ENCODE measurements at places on chromosomes 2 and 18.

GRCh38 chr2:221372159-221372884, 199.8 kb downstream of the EPHA4 start:
- DNase-seq: no peak

- DNase-seq: no peak
Observed at GRCh38 chr2:203987959-203988358, 51.4 kb downstream of the ICOS start.

DNA sequence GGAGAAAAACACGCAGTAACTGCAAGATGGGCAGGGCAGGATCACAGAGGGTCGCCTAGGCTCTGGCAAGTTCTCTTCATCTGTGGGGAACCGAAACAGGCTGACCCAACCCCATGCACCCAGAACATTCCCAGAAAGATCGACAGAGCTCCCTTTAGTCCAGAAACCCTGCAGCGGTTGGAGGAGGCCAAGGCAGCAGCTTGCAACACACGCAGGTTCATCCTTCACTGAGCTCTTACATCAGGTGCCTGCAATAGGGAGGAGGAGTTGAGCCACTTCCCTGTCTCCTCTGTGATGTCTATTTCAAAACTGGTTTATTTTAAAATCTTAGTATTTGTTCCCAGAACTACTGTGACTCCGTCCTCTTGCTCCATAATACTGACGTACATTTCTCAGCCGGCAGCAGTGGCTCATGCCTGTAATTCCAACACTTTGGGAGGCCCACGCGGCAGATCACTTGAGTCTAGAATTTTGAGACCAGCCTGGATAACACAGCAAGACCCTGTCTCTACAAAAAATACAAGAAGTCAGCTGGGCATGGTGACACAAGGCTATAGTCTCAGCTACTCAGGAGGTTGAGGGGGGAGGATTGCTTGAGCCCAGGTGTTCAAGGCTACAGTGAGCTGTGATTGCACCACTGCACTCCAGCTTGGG, 11.5 kb upstream of the SLC11A1 start:
- DNase-seq: no peak

GRCh38 chr2:179429597-179429996, 165.0 kb upstream of the SESTD1 start:
- no peak for DNase-seq

GRCh38 chr2:174080672-174081121, 115.5 kb upstream of the SP3 start:
- no peak for DNase-seq

GRCh38 chr2:68917034-68917718, 35.5 kb downstream of the GKN2 start:
- no peak for DNase-seq

DNA sequence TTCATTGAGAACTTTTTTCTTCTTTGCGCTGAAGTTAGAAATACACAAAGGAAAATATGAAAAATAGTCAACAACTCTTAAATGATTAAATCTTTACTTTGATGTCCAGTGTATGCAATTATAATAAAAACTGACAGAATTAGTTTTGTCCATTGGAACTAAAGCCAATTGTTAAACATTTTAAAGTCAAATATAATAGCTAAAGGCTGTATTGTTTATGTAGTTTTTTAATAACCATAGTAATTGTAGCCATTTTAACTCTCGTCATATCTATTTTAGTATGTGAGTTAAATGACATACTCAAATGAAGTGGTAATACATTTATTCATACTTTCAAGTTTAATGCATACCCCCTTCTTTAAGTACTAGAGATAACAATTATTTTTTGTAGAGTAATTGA, 4.7 kb upstream of the COBLL1 start:
- DNase-seq: no peak

DNA sequence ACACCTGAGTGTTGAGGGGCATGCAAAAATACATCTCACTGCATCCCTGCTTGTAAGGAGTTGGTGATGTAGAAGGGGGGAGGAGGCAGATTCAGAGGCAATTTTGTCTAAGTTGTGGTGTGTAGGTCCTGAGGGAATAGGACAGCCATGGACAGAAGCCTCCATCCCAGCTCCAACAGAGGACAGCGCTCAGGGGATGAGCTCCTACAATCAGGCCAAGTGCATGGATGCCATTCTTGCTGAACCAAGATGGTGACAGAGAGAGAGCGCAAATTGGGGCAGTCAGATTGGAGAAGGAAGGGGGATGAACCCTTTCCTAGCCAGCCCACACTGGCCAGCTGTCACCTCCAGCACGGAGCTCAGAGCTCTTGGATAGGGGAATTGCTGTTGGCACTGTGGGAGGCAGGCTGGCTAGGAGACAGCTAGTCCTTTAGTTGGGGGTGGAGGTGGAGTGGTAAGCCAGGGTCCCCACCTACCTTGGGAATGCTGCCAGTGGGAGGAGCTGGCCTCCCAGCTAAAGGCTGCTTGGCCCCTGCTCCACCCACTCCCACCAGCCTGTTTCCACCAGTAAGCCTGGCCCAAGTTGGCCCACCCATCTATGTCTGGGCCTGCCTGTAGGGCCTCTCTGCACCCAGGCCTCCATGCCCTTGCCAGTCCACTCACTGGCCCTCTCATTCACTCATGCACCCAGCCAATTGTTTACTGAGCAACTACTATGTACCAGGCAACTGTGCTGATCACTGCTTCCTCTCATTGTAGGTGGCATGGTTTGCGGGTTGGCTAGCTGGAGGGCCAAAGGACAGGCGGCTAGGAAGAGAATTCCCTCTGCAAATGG, 2.5 kb upstream of the PER2 start:
- no peak for DNase-seq

GRCh38 chr2:42569116-42569711, 782 bp downstream of the MTA3 start:
- no peak for DNase-seq

DNA sequence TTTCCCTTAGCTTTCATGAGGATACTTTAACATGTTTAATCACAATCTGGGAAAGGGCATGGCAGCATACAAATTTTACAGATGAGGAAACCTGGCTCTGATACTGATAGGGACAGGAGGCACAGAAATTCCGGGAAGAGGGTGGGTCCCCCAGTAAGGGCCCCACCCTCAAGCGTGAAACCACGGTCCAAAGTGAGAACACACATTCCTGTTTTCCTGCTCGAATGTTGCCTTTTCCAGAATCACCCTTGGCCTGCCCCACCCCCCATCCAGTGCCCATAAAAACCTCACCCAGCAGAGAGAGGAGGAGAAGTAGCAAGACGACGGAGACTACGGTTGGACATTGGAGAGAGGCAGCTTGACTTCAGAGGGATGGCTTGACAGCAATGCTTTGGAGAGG, 98.2 kb downstream of the HIBCH start:
- DNase-seq: no peak

GRCh38 chr2:207073801-207074678, 91.7 kb downstream of the KLF7 start:
- DNase-seq: no peak

DNA sequence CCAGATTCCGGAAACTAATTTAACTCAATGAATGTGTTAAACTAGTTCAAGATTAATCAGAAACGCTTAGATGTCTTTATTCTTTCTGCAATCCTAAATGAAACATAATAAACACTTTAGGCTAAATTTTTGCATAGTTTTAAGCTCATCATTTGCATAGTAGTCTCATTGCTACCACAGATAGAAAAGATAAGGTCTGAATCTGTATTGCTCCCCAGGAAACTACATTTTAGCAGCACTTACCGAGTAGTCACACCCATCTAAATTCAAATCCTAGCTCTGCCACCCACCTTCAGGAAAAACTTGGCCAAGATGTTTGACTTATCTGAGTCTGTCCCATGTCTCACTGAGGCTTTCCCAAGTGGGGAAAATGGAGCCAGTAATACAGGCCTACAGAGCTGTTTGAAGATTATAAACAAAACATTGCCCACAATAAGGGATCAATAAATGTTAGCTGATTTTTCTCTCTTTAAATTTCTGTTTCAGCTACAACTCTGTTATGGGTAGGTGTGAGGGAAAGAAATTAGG, 87.0 kb downstream of the GALNT3 start:
- no peak for DNase-seq

DNA sequence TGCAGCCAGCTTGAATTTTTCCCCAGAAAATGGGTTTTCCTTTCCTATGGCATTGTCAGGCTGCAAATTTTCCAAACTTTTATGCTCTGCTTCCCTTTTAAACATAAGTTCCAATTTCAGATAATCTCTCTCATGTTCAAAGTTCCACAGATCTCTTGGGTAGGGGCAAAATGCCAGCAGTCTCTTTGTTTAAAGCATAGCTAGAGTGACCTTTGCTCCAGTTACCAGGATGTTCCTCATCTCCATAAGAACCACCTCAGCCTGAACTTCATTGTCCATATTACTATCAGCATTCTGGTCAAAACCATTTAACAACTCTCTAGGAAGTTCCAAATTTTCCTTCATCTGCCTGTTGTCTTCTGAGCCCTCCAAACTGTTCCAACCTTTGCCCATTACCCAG, 68.3 kb downstream of the SGPP2 start:
- no peak for DNase-seq

GRCh38 chr2:161119483-161119882, 40.7 kb upstream of the TANK start:
- no peak for DNase-seq

DNA sequence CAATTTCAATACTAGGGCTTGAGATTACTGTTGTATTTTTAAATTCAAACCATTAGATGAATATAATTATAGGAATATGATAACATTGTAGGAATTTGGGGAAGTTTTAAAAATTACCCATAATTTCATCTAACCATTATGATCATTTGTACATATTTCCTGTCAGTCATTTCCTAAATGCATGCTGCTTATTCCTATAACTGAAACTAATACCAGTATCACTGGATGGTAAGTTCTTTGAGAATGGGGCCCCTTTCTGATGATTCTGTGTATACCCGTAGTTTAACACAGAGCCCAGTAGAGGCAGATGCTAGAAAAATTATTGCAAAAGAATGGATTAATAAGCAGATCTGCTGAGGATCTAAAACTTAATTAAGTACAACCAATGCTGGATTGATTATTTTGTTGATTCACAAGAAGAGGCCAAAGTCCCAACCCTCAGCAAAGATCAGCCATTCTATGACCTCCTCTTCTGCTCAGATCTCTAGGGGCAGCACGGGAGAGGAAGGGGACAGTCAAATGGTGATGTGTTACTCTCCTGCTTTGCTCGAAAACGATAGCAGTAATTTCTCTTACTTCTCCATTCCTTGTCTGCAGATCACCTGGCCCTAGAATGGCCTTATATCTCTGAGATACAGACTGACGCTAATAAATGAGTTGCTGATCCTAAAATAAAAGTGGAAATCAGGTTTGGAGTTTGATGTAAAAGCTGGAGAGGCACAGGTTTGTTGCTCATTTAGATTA, 69.5 kb upstream of the PELI1 start:
- DNase-seq: no peak

GRCh38 chr2:8441986-8442385, 239.9 kb upstream of the ID2 start:
- DNase-seq: no peak

GRCh38 chr2:177306550-177306949, 42.0 kb upstream of the NFE2L2 start:
- DNase-seq: no peak

- no peak for DNase-seq
Observed at GRCh38 chr2:14941151-14941631, 308.7 kb downstream of the LRATD1 start.

- no peak for DNase-seq
Observed at GRCh38 chr18:10912790-10913545, 236.4 kb downstream of the PIEZO2 start.

DNA sequence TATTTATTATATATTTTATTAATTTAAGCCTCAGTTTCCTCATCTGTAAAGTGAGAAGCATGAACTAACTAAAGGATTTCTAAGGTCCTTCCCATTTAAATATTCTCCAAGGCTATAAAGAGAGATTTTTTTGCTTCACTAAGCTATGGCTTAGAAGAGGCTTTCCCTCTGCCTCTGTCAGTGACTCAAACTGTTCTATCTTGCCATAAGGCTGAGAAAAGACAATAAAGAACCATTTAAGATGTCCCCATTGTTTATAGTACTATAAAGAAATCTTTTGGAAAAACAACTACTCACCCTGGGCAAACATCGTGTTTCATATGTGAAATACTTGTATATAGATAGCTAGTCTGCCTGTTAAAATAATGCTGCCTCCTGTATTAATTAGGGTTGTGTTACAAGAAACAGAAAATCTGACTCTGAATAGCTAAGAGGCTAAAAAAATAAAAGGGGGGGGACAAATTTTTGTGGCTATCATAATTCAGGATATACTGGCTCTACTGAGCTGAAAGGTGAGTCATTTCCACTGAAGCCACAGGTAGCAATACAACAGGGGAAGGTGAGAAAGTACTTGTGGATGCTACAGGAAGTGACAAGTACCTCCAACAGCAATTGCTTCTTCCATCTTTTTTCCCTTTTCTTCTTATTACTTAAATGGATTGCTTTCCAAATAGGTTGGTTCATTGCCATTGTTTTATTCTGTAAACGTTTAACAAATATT, 25.4 kb downstream of the EPHA4 start:
- no peak for DNase-seq

- no peak for DNase-seq
Observed at GRCh38 chr2:143728498-143728897, 599.3 kb downstream of the ARHGAP15 start.

DNA sequence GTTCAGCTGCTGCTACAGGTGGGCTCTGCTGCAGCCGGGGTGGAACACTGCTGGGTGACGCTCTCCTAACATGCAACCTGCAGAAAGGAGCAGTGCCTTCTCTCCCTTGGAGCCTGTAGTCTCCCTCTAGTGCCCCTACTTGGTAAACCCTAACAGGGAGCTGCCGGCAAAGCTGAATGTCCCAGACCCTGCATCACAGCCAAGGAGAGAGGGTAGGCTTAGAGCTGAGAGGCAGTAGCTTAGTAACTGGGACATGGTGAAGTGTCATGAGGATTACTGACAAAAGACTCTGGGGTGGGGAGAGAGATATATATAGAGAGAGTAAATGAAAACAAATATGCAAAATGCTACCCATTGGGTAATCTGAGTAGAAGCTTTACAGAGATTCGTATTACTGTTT, 9.9 kb downstream of the NCAPH start:
- no peak for DNase-seq

- DNase-seq: no peak
Observed at GRCh38 chr18:63244607-63245006, 75.0 kb downstream of the BCL2 start.

- DNase-seq: no peak
Observed at GRCh38 chr2:163610817-163611556, 124.8 kb downstream of the FIGN start.

DNA sequence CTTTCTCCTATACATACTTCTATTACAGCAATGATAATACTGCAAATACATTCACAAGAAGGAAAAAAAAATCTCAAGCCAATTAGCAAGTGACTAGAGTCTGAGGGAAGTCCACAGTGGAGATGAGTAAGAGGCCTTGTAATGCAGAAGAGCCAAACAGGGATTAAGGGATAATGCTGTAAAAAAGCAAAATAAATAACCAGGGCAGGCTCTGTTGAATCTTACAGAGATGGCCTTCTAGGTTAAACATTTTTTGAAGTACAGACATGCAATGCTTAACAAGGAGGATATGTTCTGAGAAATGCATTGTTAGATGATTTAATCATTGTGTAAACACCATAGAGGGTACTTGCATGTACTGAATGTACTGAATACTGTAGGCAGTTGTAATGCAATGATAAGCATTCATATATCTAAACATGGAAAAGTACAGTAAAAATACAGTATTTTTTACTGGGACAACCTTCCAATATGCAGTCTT, 122.1 kb upstream of the RMDN2 start:
- DNase-seq: no peak

- peak; percentile 71 for DNase-seq
Observed at GRCh38 chr2:46748735-46749531, 166.7 kb downstream of the MCFD2 start.

GRCh38 chr2:43085929-43086328, 140.5 kb downstream of the ZFP36L2 start:
- DNase-seq: no peak

Data from hematopoietic multipotent progenitor cell (in vitro differentiated cells).